ENCODE measurements at places on chromosomes 1 and 21.

GRCh38 chr1:85911742-85912141 is 203.5 kb upstream of the ZNHIT6 start:
- H3K36me3 ChIP-seq = no peaks in the 10 kb centered on the region
- H3K27me3 ChIP-seq = no peaks in the 10 kb centered on the region
- H3K4me3 ChIP-seq = no peak overlapping the region
- H3K4me1 ChIP-seq = no peaks in the 10 kb centered on the region
- DNase-seq = no peak

- H3K27me3 ChIP-seq = no peaks in the 10 kb centered on the region
- H3K36me3 ChIP-seq = no peaks in the 10 kb centered on the region
- no peak for DNase-seq
- no peak overlapping the region for H3K27ac ChIP-seq
- no peak overlapping the region for H3K4me3 ChIP-seq
These were observed 40.8 kb upstream of the A3GALT2 start for GRCh38 chr1:33361532-33362235.

DNA sequence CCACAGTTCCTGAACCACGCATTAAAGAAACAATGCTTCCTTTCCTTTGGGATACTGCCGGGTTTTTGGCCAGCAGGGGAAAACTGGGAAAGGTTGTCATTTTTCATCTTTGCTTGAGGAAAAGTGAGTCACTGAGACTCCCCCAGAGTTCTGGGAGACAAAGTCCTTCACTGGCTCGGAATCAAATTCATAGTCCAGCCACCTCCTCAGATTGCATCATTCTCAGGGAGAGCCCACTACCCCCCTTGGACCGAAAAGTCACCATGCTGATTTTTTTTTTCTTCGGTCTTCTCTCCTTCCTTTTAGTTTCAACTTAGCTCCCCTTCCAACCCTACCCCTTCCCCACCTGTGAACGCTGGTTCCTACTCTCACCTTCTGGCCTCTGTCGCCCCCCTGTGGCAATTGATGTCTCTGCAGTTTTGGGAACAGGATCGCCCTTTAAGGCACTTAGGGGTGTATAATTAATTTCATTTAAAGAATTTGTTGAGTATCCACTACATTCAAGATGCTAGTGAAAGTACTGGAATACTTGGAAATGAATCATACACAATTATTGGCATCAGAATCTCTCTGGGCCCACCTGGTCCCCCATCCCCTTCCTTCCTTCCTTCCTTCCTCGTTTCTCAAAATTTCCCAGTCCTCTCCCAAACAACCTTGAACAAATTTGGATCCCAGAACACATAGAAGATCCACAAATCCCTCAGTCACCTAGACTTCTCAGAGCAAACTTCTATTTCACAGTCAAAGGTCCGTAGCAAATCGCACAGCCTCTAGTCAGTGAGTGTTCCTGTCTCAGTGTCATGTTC is 6.9 kb downstream of the ACKR1 start:
- H3K27me3 ChIP-seq = no peaks in the 10 kb centered on the region
- no peaks in the 10 kb centered on the region for H3K36me3 ChIP-seq
- no peak overlapping the region for H3K4me3 ChIP-seq
- no peaks in the 10 kb centered on the region for H3K4me1 ChIP-seq
- DNase-seq = no peak
- H3K27ac ChIP-seq = no peak overlapping the region

- no peaks in the 10 kb centered on the region for H3K27me3 ChIP-seq
- no peak for DNase-seq
- H3K4me1 ChIP-seq = no peaks in the 10 kb centered on the region
- no peak overlapping the region for H3K27ac ChIP-seq
- no peaks in the 10 kb centered on the region for H3K36me3 ChIP-seq
These were observed 241.0 kb downstream of the PTPRC start for GRCh38 chr1:198879711-198880306.

DNA sequence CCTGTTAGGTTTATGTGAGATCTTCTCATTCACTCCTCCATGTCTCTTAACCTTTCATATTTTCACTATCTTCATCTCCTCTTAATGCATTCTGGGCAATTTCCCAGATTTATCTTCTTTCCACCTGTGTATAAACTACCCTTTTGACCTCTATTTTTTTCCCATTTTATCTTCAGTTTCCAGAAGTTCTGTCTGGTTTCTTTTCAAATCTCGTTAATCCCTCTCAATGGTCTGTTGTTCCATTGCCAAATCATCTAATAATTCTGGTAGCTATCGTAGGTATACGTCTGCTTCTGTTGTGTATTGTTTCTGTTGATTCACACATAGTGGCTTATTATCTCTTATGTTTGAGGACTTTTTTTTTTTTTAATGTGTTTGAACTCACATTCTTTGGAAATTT is 25.7 kb upstream of the HYI start:
- no peak overlapping the region for H3K4me3 ChIP-seq
- no peak overlapping the region for H3K27ac ChIP-seq
- no peaks in the 10 kb centered on the region for H3K27me3 ChIP-seq

GRCh38 chr1:87394513-87394912 is 65.8 kb downstream of the LMO4 start:
- no peaks in the 10 kb centered on the region for H3K36me3 ChIP-seq
- no peak overlapping the region for H3K4me3 ChIP-seq
- H3K27me3 ChIP-seq = no peaks in the 10 kb centered on the region
- H3K27ac ChIP-seq = no peak overlapping the region

DNA sequence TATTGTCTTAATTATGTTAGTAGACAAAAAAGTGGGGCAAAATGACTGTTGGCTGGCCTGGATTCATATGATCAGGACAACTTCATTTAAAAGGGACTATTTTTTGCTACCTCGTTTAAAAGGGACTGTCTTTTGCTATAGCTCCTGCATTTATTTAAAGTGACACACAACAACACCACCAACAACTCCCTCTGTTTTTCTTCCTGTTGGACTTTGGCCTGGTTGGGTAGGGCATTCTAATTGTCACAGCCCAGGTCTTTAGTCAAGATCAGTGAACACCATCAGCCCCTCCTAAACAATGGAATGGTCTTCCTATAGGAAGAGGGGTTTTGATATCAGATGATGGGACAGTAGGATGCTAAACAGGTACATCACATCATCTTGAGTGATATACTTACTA is 241.8 kb downstream of the GPR52 start:
- no peak overlapping the region for H3K4me3 ChIP-seq
- H3K27me3 ChIP-seq = no peaks in the 10 kb centered on the region
- DNase-seq = no peak
- no peaks in the 10 kb centered on the region for H3K36me3 ChIP-seq
- no peak overlapping the region for H3K27ac ChIP-seq
- no peaks in the 10 kb centered on the region for H3K4me1 ChIP-seq

- no peaks in the 10 kb centered on the region for H3K36me3 ChIP-seq
- H3K4me1 ChIP-seq = no peaks in the 10 kb centered on the region
- peak overlapping the region; percentile 93 for H3K4me3 ChIP-seq
- DNase-seq = peak; percentile 93
- H3K27ac ChIP-seq = peak overlapping the region; percentile 64
These were observed 114.3 kb downstream of the RERE start for GRCh38 chr1:8702850-8703810.

DNA sequence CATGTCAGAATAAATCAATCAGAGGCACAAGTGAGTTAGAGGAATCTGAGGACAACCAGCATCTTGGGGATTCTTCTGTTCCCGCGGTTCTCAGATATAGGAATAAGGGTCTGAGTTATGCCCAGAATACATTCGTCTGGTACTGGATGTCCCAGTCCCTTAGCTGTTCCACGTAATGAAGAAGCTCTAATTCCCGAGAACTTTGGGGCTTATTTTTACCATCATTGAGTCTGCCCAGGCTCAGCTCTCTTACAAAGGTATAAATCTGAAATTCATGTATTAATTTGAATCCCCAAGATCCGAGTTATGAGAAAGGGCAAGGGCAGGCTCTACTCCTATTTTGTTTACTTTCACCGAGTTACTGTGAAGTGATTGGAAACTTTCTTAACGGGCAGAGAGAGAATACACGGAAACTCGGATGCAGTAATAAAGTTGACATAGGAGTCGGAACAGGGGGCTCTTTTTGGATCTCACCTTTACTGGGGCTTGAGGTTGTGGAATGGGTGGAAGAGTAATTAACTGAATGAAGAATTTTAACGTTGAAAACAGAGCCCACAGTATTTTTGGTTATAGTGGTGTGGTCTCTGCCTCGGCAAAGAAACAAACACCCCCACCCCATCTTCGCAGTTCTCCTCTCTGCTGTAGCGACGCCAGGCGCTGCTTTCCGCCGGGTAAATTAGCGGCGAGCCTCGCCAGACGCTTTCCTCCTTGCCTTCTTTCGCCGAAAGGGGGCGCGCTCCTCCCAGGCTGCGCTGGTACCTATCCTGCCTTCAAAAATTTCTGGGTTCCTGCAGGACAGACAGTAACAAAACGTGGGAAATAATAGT is 7.1 kb downstream of the PRRX1 start:
- no peaks in the 10 kb centered on the region for H3K4me1 ChIP-seq
- no peaks in the 10 kb centered on the region for H3K36me3 ChIP-seq
- H3K27me3 ChIP-seq = no peaks in the 10 kb centered on the region
- no peak overlapping the region for H3K4me3 ChIP-seq
- no peak for DNase-seq

GRCh38 chr21:35203093-35203977 is 154.2 kb upstream of the RUNX1 start:
- H3K4me3 ChIP-seq = no peak overlapping the region
- H3K4me1 ChIP-seq = no peaks in the 10 kb centered on the region
- H3K27me3 ChIP-seq = no peaks in the 10 kb centered on the region
- H3K36me3 ChIP-seq = no peaks in the 10 kb centered on the region

DNA sequence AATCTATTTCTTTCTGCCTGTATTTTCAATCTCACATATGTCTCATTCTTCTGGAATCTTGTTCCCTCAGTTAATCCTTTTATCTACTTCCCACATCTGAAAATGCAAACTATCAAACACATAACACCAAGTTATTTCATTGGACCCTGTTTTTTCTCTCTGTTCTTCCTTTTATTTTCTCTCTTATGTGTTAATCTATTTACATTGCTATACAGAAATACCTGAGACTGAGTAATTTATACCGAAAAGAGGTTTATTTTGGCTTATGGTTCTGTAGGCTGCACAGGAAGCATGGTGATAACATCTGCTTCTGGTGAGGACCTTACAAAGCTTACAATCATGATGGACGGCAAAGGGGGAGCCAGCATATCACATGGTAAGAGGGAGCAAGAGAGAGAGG is 247.6 kb downstream of the TGFB2 start:
- no peak overlapping the region for H3K27ac ChIP-seq
- H3K4me3 ChIP-seq = no peak overlapping the region
- no peaks in the 10 kb centered on the region for H3K36me3 ChIP-seq
- no peaks in the 10 kb centered on the region for H3K27me3 ChIP-seq
- H3K4me1 ChIP-seq = peaks cover 2% of the 10 kb centered on the region
- no peak for DNase-seq

DNA sequence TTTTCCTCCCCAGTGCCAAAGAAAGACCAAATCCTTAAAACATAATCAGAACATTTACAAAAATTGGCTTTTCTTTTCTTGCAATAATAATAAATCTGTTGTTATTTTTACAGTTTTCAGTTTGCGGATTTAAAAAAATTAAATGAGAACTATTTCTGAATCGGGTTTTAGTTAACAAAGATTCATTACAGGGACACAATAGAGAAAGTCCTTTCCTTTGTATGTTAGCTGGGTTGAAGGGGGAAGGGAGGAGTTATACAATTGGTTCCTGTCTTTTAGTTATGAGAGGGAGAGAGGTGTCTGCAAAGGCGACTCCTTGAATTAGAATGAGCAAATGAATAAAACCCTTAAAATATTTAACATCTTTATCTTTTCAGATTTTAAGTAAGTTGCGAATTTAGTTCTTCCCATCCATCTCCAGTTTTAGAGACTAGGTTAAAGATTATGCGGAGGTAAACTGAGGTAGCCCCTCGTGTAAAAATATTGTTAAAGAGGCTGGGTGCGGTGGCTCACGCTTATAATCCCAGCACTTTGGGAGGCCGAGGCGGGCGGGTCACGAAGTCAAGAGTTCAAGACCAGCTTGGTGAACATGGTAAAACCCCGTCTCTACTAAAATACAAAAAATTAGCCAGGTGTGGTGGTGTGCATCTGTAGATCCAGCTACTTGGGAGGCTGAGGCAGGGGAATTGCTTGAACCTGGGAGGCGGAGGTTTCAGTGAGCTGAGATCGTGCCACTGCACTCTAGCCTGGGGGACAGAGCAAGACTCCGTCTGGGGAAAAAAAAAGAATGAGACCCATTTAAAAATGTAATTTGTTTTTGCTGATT is 3.9 kb downstream of the SPEN start:
- no peaks in the 10 kb centered on the region for H3K36me3 ChIP-seq
- no peak overlapping the region for H3K4me3 ChIP-seq
- no peaks in the 10 kb centered on the region for H3K4me1 ChIP-seq
- H3K27ac ChIP-seq = no peak overlapping the region
- DNase-seq = no peak

DNA sequence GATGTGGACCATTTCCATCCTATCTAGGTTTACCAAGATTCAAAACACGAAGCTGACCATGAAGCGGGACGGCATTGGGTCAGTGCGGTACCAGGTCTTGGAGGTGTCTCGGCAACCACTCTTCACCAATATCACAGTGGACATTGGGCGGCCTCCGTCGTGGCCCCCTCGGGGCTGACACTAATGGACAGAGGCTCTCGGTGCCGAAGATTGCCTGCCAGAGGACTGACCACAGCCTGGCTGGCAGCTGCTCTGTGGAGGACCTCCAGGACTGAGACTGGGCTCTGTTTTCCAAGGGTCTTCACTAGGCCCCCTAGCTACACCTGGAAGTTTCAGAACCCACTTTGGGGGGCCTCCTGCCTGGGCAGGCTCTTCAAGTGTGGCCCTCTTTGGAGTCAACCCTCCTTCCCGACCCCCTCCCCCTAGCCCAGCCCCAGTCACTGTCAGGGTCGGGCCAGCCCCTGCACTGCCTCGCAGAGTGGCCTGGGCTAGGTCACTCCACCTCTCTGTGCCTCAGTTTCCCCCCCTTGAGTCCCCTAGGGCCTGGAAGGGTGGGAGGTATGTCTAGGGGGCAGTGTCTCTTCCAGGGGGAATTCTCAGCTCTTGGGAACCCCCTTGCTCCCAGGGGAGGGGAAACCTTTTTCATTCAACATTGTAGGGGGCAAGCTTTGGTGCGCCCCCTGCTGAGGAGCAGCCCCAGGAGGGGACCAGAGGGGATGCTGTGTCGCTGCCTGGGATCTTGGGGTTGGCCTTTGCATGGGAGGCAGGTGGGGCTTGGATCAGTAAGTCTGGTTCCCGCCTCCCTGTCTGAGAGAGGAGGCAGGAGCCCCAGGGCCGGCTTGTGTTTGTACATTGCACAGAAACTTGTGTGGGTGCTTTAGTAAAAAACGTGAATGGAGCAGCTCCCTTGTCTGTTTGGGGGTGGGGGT is 864 bp upstream of the CCDC24 start:
- DNase-seq = peak; percentile 68
- peak overlapping the region; percentile 34 for H3K27ac ChIP-seq
- no peak overlapping the region for H3K4me3 ChIP-seq
- no peaks in the 10 kb centered on the region for H3K27me3 ChIP-seq
- H3K36me3 ChIP-seq = no peaks in the 10 kb centered on the region
- no peaks in the 10 kb centered on the region for H3K4me1 ChIP-seq

- H3K27ac ChIP-seq = no peak overlapping the region
- DNase-seq = no peak
- H3K4me3 ChIP-seq = no peak overlapping the region
- H3K4me1 ChIP-seq = no peaks in the 10 kb centered on the region
- H3K27me3 ChIP-seq = no peaks in the 10 kb centered on the region
These were observed 171.2 kb upstream of the RUNX1 start for GRCh38 chr21:35220301-35220700.

- H3K4me1 ChIP-seq = no peaks in the 10 kb centered on the region
- no peaks in the 10 kb centered on the region for H3K36me3 ChIP-seq
- no peak overlapping the region for H3K4me3 ChIP-seq
These were observed 2.6 kb upstream of the TSPAN1 start for GRCh38 chr1:46172321-46172720.
